ENCODE measurements at places on chromosomes 11 and 22.

DNA sequence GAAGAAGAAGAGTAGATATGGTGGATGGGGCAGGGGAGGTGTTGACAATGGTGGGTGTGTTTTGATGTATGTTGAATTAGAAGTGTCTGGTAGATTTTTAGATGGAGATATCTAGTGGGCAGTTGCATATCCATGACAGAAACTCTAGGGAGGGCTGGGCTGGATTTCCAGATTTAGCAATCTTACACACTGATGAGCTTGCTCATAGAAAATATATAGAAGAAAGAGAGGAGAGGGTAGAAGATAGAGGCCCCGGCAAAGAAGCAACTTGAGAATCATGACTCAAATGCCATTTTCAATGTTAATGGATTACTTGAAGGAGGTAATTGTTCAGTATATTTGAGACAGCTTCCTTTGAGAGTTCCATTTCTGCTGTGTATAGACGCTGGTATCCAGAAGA is 8.2 kb downstream of the REXO2 start:
- no peak for DNase-seq

DNA sequence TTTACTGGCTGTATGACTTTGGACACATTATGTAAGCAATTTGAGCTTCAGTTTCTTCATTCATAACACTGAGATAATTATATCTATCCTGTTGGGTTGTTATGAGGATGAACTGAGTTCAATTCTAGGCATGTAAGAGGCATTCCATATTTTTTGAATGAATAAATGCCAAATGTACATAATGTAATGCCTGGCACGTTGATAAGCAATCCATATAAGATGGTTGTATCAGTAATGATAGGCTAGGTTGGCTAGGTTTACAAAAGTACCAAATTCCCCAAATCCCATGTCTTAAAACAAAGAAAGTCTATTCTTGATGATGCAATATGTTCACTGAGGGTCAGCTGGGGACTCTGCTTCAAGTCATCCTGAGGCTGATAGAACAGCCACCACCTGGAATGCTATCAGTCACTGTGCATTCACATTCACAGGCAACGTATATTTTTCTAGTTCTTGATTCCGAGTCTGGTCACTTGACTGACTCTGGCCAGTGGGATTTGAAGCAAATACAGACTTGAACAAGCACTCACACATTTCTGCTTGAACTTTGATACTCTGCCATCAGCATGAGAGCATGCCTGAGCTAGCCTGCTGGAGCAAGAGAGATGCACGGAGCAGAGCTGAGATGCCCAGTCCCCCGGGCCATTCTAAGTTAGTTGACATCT is 104.0 kb upstream of the TIMP3 start:
- no peak for DNase-seq

DNA sequence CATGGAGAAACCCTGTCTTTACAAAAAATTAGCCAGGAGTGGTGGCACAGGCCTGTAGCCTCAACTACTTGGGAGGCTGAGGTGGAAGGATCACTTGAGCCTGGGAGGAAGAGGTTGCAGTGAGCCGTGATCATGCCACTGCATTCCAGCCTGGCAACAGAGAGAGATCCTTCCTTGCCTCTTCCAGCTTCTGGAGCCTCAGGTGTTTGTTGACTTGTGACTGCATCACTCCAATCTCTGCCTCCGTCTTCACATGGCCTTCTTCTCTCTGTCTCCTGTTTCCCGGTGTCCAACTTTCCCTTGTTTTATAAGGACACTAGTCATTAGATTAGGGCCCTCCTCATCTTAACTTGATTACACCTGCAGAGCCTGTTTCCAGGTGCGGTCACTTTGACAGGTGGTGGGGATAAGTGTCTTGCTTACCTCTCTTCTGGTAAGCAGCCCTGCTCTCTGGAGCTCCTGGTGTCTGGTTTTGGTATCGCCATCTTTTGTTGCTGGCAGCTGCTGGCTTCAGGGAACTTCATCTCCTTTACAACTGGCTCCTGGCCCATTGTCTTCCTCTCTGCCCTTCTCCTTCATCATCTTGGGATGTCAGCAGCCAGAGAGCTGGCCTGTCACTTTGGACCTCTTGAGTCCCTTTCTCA is 8.2 kb upstream of the USP2 start:
- DNase-seq: no peak

DNA sequence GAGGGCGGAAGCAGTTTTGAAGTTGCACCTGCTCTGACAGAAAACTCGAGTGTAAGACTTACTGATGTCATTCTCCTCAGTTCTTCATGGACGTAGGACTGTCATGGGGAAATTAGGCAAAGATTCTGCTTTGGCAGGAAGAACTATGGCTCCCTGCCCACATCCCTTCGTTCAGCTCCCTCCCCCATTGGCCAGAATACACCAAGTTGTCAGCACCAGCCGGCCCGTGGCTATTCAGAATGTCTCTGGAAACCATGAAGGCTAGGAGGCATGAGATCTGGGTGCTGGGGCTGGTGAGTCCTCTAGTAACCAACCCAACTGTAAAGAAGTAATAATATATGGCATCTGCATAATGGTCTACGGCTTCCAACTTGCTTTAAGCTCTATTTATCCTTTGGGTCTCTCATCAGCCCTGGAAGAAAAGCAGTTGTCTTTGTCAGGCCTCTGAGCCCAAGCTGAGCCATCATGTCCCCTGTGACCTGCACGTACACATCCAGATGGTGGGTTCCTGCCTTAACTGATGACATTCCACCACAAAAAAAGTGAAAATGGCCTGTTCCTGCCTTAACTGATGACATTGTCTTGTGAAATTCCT is 74.1 kb downstream of the PIWIL4 start:
- no peak for DNase-seq

- peak; percentile 92 for DNase-seq
These were observed at the start of gene SLC37A4 for GRCh38 chr11:119030329-119031047. SLC37A4 (minus strand) TSS chr11:119030877.

- DNase-seq: no peak
These were observed 171.1 kb downstream of the DBX1 start for GRCh38 chr11:19989191-19989590.

DNA sequence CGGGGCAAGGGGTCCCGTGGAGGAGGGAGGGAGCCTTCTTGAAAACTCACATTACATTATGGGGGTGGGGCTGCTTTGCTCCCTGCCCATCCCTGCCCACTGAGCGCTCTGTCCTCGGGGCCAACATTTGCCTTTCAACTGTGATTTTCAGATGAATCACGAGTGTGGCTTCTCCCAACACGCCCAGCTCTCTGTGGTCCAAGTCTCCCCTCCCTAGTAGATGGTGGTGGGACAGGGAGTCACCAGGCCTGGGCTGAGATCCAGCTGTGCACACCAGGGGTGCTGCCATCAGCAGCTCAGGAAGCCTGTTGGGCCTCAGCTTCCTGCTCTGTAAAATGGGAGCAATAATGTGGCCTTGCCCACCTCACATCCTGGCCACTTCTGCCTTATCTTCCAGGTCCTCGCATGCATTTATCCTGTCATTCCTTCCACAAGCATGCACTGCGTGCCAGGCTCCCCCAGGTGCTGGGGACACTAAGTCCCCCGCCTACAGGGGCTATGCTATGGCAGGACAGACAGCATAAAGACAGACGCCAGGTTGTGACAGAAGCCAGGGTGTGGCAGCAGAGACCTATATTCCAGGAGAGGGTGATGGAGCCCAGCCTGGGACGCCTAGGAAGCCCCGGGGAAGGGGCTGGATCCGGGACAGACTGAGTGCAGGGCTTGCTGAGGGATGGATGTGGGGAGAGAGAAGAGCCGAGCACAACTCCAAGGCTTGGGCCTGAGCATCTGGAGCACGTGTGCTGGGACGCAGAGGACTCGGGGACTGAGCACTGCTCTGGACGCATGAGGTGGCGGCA is 30.5 kb downstream of the NFAM1 start:
- DNase-seq: no peak

DNA sequence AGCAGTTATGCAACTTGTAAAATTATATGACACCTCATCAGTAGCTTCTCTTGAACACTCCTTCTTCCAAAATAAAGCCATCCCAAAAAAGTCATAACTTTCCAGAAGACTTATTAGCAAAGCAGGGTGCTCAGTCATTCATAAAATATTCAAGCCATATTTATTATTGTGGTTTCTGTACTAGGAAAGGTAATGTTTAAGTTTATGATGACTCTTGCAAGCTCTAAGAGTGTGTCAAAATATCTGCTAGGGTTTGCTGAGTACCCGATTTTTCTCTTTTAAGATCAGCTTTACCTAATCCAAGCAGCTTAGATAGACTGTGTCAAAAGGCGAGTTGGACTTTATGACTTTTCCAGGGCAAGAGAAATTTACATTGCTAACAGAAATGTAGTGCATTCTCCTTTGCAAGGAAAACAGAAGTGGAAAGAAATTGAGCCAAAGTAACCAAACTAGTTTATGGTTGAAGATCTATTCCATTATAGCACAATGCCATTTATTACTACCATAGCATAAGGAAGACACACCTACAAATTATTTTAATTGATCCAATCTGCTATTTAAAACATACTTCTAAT is 98.0 kb upstream of the SOX6 start:
- DNase-seq: no peak

GRCh38 chr11:122780296-122780949 is 57.9 kb upstream of the CRTAM start:
- no peak for DNase-seq

DNA sequence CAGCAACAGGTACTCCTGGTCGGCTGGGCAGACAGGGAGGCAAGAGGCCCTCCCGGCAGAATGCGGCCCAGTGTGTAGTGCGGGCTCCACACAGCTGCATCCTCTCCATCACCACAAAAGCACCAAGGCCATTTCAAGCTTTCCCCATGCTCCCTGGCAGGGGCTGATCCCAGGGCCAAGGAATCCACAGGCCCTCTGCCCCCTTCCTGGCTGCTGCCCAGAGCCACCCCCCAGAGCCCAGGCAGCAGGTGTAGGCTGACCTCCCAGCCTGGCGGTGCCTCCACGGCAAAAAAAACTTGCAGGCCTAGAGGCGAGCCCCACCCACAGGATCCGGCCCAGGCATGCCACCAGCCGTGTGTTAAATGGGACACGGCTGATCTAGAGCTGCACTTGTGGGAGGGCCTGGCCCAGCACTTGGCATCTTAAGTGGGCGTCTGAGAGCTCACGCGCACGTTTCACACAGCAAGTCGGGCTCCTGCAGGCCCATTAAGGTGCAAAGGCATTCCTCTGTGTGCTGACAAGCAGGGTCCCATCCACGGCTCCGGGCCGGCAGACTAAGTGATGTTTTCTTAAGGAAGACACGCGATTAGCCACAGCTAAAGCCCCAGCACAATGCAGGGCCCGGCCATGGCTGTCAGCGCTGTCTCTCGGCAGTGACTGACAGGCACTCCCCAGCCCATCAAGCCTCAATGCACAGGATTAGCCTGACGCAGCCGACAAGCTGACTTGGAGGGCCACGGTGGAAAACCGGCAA is 19.8 kb upstream of the GNB1L start:
- no peak for DNase-seq

GRCh38 chr11:35413598-35413997 is 5.8 kb downstream of the SLC1A2 start:
- no peak for DNase-seq

DNA sequence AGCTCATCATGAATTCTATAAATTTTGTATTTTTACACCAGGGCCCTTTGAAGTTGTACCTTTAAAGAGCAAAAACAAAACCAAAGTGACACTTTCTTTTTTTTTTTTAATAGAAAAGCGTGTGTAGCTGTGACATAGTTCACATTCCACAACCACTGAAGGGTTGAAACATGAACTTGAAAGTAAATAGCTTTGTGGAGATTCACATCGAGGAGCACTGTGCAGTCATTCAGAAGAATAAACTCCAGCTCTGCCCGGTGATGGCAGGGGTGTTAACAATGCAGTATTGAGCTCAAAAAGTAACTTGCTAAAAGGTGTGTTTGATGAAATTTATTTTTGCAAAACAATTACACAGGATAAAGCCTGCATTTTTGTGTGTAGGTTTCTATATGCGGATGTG is 1166.2 kb downstream of the TBC1D22A start:
- no peak for DNase-seq

DNA sequence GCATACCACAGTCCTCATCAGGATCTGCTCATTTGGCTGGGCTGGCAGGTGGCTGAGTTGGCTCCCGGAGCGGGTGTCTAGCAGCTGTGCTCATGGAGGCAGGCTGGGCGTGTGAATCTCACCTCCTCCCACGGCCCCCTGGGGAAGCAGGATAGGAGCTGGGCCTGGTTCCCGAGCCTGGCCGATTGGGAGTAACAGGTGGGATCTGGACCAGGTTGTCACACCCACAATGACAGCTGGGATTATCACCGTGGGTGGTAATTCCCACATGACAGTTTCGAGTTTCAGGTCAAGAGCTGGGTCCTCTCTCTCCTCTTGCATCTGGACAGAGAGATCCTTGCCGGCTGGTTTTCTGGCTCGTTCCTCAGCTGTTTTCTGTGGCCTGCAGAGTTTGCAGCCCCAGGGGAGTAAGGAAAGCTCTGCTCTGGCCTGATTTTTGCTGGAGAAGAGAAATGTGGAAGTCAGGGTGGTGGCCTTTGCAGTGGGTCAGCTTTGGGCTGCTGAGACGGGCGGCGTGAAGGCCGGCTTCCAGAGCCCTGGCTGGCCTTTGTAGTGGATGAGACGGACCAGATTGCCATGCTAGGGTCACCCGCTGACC is 57.0 kb downstream of the BCR start:
- no peak for DNase-seq

DNA sequence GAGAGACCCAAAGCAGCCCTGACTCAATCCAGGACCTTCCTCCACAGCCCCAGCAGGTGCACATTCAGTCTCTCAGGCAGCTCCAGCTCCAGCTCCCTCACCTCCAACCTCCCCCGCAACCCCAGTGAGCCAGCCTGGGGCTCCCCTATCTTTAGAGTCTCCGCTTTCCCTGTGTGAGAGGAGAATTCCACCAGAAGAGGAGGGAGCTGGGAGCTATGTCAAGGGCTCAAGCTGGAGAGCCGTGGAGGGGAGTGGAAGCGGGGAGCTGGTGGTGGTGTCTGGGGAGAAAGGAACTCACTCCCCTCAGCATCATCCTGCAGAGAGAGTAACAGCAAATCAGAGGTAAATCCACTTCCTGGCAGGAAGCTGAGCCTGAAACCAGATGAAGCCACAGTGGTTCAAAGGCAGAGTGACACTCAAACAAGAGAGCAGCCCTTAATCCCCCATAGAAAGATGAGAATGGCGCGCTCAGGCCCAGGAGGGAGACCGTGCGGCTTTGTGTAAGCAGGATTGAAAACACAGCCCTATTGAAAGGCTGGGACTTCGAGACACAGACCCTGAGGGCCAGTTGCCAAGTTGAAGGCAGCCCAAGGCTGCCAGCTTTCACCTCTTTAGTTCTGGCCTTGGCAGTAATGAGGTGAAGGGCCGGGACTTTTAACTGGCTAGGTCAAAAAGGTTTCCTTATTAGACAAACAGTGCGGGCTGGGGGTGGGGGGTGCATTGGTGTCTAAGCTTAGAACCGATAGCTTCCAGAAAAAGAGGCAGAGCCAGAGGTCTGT is 21.4 kb upstream of the CDON start:
- DNase-seq: peak; percentile 9
